ENCODE measurements at places on chromosomes 3 and 15.

DNA sequence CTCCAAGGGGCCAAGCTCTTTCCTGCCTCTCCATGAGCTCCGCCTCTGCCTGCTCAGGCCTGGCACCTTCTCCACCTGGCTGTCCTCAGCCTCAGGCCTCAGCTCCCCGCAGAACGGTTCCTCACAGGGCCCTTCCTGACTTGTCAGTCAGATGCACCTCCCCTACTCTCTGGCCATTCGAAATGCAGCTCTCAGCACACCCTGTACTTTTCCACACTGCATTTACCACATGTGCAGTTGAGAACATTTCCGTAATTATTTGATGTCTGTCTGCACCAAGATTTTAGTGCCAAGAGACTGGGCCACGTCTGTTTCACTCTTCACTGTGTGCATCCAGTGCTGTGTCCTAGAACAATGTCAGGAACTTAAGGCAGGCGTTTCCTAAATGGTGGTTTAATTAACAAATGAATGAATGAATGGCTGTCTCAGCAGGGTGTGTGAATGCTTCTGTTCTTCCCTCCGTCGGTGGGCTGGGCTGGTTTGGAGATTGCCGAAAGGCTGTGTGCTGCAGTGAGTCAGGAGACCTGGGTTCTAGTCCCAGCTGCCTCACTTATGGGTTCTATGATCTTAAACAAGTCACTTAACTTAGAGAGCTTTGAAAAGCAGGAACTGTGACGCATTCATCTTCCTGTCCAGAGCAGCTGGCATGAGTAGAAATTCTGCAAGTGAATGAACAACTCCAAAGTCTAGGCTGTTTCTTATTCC, 5.4 kb downstream of the MUC4 start:
- no peak for DNase-seq

- no peak for DNase-seq
Measured at GRCh38 chr15:52716536-52716935, 37.3 kb upstream of the ATOSA start.

- no peak for DNase-seq
Measured at GRCh38 chr3:16109929-16110328, 64.6 kb upstream of the GALNT15 start.

DNA sequence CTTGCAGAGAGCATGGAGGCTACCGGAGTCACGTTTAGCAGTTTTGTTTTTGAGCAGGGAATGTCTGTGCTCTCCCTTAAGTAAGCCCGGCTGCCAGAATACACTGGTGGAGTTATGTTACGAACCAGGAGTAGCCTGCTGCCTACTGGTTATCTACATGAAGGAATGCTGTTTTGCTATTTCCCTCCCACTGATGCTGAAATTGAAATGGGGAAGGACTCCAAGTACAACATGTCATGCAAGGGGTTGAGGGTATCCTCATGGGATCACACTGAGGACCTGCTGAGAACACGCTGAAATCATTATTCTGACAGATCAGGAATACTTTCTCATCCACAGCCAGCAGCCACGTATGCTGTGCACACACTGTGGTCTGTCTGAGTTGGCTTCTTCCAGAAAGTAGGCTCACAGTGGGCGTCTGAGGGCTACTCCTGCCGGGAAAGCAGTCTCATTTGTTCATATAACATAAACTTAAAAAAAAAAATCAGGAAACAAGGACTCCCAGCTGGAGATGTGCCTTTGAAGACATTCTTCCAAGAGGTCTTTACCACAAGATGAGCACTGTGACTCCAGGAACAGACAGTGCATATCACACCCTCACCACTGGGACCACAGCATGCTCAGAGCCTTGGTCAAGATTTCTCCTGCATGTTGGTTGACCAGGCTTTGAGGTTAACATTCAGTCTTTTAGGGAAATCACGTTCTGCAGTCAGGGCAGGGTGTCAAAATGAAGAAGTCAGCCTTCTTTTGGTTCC, 300.4 kb upstream of the RASGRP1 start:
- no peak for DNase-seq

GRCh38 chr15:63299943-63300575, 22.7 kb downstream of the APH1B start:
- no peak for DNase-seq

GRCh38 chr15:57054204-57054750, 135.8 kb downstream of the TCF12 start:
- DNase-seq, result no peak

- no peak for DNase-seq
Measured at GRCh38 chr3:123335007-123335670, 113.8 kb downstream of the ADCY5 start.

GRCh38 chr3:51100536-51100851, 284.6 kb upstream of the MANF start:
- no peak for DNase-seq

Data from activated effector memory CD4-positive, alpha-beta T cell treated with Interleukin-2 at 50 U/mL for 16 hours (primary cell).